ENCODE measurements at places on chromosomes 1 and 21.
A peak's percentile ranks its signal among the peaks of the same experiment; 100 is the strongest.

DNA sequence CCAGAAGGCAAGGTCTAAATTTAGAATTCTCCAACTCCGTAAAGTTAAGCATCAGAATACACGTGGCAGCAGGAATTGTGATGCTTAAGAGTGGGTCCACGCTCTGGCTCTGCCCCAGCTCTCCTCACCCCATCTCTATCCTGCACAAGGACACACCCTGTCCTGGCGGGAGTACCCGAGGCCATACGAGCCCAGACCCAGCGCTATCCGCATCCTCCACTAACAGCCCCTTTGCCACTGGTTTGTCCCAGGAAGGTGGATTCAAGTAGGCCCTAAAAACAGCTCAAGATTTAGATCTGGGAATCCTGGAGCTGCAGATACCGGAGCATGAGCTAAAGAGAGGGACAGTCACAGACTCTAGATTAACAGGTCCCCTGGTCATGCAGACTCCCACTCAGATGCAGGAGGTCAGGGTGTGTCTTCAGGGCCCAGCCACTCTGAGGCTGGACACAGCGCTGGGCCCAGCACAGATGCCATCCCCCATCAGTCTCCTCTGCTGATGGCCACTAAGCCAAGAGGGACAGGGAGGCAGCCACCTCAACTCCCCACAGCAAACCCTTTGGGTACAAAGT lies 393.3 kb downstream of the NPHP4 start:
- DNase-seq = no peak

GRCh38 chr1:117669572-117669971 lies 63.7 kb downstream of the TENT5C start:
- no peak for DNase-seq

GRCh38 chr1:206116191-206116872 lies 856 bp downstream of the AVPR1B start:
- no peak for DNase-seq

GRCh38 chr21:32140604-32141317 lies 138.1 kb downstream of the MIS18A start:
- DNase-seq = no peak

GRCh38 chr1:243457363-243457982 lies 201.6 kb downstream of the SDCCAG8 start:
- no peak for DNase-seq

DNA sequence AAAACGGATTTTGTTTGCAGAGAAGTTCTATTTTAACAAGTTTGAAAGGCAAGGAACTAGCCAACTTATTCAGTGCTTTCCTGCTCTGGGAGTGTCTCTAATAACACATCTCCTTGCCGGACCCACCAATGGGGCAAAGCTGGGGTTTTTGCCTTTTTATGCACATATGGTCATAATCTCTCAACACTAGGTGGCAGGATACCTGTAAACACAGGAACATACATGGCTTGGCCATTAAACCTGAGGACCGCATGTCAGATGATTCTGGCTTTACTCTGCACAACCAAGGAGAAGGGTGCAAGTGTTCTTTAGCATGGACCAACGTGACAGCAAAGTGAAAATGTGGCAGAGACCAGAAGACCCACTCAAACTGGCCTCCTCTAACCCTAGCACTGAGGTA lies 4.9 kb downstream of the TMEM9 start:
- DNase-seq = no peak

DNA sequence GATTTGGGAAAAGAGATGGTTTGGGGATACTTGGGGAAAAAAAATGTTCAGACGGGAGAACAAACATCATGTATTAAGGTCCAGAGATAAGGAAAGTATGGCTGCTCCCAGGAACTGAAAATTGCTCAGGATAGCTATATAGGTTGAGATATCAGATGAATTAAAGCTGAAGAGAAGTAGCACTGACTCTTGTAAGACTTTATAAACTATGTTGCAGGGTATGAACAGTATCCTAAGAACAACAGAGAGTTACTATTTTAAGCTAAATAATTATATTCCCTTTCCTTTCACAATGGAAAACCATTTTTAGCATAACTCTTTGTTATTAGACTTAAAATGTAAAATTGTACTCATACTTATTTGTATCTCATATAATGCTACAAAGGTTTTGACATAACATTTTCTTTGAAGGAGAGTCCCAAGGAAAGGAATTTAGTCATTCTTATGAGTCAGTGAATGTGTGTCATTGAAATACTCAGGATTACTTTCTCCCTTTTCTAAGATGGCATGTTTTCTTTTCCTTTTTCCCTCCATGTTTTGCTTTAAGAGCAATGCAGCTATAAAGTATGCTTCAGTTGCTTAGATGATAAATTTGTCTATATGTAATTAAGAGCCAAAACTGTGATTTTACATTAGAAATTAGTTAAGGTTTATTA lies 139.4 kb upstream of the KIAA1614 start:
- no peak for DNase-seq

GRCh38 chr1:153355445-153356071 lies 2.1 kb upstream of the S100A9 start:
- peak; percentile 20 for DNase-seq

GRCh38 chr21:44774972-44775371 lies 26.6 kb downstream of the UBE2G2 start:
- no peak for DNase-seq

DNA sequence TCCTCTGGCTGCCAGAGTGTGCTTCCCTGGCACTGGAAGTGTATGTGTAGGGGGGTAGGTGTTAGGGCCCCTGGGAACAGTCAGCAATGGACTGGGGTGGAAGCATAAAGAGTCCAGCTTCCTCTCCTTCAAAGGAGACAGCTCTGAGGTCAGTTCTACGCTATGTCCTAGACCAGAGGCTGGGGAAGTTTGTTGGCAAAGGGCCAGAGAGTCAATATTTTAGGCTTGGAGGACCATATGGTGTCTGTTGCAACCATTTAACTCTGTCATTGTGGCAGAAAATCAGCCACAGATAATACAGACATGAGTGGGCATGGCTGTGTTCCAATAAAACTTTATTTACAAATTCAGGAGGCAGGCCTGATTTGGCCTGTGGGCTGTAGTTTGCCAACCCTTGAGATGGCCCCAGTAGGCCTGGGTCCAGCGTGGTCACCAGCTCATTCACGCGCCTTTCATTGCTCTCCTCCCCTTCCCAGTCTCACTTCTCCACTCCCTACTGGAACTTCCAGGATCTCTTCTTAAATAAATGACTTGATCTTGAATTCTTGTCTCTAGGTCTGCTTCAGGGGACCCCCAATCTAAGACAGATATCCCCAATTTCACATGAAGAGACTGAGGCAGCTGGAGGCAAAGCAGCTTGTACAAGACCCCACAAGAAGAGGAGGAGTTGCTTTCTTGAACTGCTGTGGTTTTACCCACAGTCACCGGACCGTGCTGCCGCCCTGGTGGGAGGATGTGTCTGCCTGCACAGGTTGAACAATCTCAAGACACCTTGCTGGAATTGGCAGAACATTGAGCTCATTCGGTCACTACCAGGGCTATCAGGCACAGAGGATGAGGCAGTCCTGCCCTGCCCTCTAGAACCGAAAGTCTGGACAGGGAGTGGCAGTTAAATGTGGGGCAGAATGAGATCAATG lies 162.4 kb upstream of the POU3F1 start:
- no peak for DNase-seq

- no peak for DNase-seq
Observed at GRCh38 chr21:36185523-36185922, 28.9 kb downstream of the DOP1B start.

- no peak for DNase-seq
Observed at GRCh38 chr21:38570596-38570995, 72.3 kb upstream of the ERG start.

Measured in stimulated activated CD8-positive, alpha-beta memory T cell treated with anti-CD3 and anti-CD28 coated beads, Interleukin-7, amount 100 ng/mL, for 48 hours (primary cell).